Right renal cortex interstitium (tissue), 3 donors: ENCODE measurements at places on chromosomes 6 and 20. TPM values are rescaled to one million over a fixed set of nuclear protein-coding genes. Genes with fewer than 3 reads are reported as not detected.

The HLA-F gene
- polyA plus RNA-seq: 8.8 TPM

The KCNB1 gene
- 0.47 TPM for polyA plus RNA-seq

The SLC35D3 gene
- 0.11 TPM for polyA plus RNA-seq

The HNF4A gene
- 46.1 TPM for polyA plus RNA-seq

The ZKSCAN3 gene
- polyA plus RNA-seq: 9.0 TPM

The KCNQ5 gene
- 0.37 TPM for polyA plus RNA-seq

The XKR7 gene
- polyA plus RNA-seq: 0.33 TPM

The ANKEF1 gene
- 9.3 TPM for polyA plus RNA-seq

The TMEM170B gene
- polyA plus RNA-seq: 9.2 TPM

The OPRL1 gene
- 0.69 TPM for polyA plus RNA-seq

The L3MBTL3 gene
- polyA plus RNA-seq: 20.5 TPM

The TPMT gene
- polyA plus RNA-seq: 29.6 TPM

The SASH1 gene
- 26.9 TPM for polyA plus RNA-seq

The EPHA7 gene
- polyA plus RNA-seq: 48.7 TPM

The OVOL2 gene
- polyA plus RNA-seq: 1.4 TPM

The TMEM244 gene
- not detected for polyA plus RNA-seq

The GMPR gene
- polyA plus RNA-seq: 14.9 TPM

The SLC17A3 gene
- 0.50 TPM for polyA plus RNA-seq

The MMUT gene
- polyA plus RNA-seq: 56.4 TPM

The SLC22A1 gene
- polyA plus RNA-seq: 0.35 TPM

The FAM209B gene
- 0.24 TPM for polyA plus RNA-seq

The R3HDML gene
- polyA plus RNA-seq: 0.14 TPM

The SLC26A8 gene
- 0.67 TPM for polyA plus RNA-seq

The CLPSL2 gene
- not detected for polyA plus RNA-seq

The AGPAT4 gene
- 16.3 TPM for polyA plus RNA-seq

The PPP1R14C gene
- polyA plus RNA-seq: 23.3 TPM

The TSBP1 gene
- not detected for polyA plus RNA-seq

The HTR1B gene
- 0.30 TPM for polyA plus RNA-seq

The RIMS4 gene
- polyA plus RNA-seq: 0.53 TPM

The RCAN2 gene
- polyA plus RNA-seq: 27.8 TPM

The BTN1A1 gene
- 0.16 TPM for polyA plus RNA-seq

The PRR18 gene
- polyA plus RNA-seq: 0.25 TPM

The SDCBP2 gene
- 2.2 TPM for polyA plus RNA-seq

The BPIFB6 gene
- not detected for polyA plus RNA-seq

The KHDC1L gene
- 0.69 TPM for polyA plus RNA-seq

The FOXS1 gene
- polyA plus RNA-seq: 6.5 TPM

The PLCB4 gene
- polyA plus RNA-seq: 13.1 TPM

The UBE2C gene
- 62.5 TPM for polyA plus RNA-seq

The CALHM4 gene
- polyA plus RNA-seq: 0.94 TPM
